Hematopoietic multipotent progenitor cell treated with erythropoietin and hydrocortisone succinate and interleukin-3 and kit ligand, for 17 days (in vitro differentiated cells): ENCODE measurements at places on chromosomes 1 and 21.

DNA sequence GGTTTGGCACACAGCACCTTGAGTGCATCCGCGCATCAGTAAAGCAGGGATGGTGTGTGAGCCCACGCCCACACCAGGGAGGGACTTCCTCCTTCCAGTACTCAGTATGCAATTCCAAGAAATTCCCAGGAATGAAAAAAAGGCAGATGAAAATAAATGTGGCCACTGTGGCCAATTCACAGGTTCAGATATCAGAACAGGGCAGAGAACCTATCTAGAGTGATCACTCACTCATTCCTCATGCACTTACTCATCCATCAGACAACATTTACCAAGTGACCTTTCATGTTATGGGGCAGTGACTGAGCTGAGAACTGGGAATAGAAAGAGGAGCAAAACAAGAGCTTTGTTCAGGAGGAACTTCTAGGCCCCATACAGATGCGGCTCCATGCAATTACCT, 113.7 kb downstream of the ZSCAN20 start:
- DNase-seq, result no peak

GRCh38 chr1:69103705-69104385, 463.9 kb upstream of the LRRC7 start:
- DNase-seq, result no peak

DNA sequence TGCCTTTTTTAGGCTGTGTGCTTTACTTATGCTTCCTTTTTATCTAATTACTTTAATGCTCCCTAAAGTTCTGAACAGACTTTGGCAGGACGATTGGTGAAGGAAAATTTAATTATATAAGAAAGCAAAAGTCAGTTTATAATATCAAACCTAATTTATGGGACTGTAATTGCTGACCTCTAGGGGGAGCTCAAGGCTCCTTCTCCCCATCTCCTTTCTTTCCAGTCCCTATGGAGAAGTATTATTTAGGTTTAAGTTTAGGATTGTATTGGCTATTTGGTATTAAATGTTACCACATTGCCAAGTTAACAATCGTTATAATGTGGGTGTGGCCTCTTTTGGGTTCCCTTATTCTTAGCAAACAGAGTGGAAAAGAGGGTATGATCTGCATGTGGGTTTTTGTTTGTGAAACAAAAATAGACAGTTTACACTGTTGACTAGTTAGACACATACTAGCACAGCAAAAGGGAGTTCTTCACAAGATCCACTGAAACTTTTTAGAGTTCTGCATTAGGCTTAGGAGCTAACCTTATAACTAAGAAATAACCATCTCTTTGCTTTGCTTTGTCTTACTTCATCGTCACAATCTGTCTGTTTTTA, 48.2 kb upstream of the TNFSF4 start:
- DNase-seq, result peak; percentile 27

GRCh38 chr1:211172657-211173056, 38.7 kb upstream of the KCNH1 start:
- no peak for DNase-seq

GRCh38 chr1:92085727-92086126, 5.6 kb downstream of the BTBD8 start:
- DNase-seq, result no peak

DNA sequence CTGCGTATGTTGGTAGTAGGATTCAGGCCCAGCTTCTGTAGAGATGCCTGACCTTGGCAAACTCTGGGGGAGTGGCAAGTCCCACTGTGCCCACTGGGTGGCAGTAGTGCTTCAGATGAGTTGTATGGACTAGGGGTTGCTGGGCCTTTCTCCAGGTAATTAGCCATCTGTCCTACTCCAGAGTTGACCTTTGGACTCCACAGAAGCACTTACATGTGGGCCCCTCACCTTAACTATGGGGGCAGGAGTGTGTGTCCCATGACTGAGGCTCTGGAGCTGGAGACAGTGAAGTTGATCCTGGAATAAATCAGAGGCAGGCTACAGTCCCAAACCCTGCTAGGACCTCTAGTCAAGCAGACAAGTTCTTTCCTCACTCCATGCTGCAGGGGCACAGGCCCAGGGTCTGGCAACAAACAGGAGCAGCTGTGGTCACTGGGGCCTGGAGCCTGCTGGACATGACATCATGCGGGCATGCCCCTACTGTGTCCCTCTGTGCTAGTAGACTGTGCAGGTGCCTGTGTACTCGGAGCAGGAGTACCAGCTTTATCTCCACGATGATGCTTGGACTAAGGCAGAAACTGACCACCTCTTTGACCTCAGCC, 4.6 kb downstream of the DMAP1 start:
- DNase-seq, result peak; percentile 90

DNA sequence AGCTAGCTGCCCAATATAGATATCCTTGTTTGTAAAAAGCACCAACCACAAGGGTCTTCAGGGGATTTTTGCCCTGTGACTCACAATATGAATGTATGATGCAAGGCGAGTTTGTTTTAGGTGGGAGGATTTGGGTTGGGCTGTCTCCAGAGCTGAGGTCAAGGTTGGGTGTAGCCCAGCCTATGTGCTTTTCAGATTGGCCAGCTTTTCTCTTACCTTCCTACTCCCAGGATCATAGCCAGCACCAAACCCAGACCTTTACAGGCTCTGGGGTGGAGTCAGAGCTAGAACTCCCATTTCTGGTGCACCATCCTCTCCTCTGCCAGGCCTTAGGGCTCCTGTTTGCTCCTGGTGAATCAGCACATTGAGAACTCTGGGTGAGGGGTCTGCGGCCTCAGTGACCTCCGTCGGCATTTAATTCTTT, 55.6 kb upstream of the GCLM start:
- no peak for DNase-seq

DNA sequence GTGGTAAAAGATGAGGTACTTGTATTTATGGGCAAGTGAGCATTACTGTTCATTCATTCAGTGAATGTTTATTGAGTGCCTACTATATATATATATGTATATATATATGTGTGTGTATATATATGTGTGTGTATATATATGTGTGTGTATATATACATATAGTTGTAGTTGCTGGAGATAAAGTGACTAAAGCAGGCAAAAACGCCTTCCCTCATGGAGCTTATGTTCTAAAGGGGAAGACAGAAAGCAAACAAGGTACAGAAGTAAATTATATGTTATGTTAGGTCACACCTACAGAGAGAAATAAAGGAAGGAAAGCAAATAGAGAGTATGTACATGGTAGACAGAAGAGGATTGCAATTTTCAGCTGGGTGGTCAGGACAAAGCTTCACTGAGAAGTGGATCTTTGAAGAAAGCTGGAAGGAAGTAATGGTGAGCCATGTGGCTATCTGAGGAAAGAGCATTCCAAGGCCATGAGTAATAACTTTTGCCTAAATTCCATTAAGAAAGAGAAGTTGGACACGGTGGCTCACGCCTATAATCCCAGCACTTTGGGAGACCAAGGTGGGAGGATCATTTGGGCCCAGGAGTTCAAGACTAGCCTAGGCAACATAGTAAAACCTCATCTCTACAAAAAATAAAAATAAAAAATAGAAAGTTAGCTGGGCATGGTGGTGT, 33.5 kb upstream of the KLF17 start:
- DNase-seq, result no peak

- DNase-seq, result no peak
Measured at GRCh38 chr1:91015794-91016550, 5.9 kb downstream of the ZNF644 start.

GRCh38 chr1:205572421-205572820, 59.4 kb downstream of the ELK4 start:
- DNase-seq, result no peak

DNA sequence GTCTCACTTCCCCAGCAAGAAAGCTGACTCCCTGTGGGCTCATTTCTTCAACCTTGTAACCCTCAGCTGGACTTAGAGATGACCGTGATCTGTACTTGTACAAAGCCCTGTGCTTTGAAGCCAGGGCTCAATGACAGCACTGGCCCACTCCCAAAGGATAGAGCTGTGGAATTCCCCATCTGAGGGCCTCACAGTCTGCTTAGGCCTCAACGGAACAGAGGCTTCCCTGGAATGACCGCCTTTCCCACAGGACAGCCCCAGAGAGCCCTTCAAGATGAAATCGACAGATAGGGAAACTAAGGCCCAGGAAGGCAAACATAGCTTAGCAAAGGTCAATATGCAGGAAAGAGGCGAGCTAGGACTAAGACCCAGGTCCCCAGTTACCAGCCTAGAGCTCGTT, 11.5 kb downstream of the SLC9A1 start:
- no peak for DNase-seq

- DNase-seq, result no peak
Measured at GRCh38 chr1:218079820-218080219, 205.3 kb upstream of the RRP15 start.

DNA sequence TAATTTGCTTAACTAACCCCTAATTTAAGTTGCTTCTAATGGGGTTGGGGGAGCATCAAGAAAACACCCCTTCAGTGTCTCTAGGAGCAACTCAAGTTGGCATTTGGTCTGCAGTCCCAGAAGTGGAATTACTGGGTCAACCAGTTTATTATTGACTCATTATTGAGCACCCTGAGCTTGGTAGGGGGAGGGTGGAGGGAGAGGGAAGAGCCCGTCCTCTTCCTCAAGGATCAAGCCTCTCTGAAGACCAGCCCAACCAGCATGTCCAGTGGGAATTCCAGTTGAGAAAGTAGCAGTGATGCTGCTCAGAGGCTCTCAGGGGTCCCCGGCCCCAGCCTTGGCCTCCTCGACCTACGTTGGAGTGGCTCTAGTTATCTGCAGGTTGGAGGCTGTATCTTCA, 2.1 kb upstream of the PLA2G2F start:
- DNase-seq, result no peak

DNA sequence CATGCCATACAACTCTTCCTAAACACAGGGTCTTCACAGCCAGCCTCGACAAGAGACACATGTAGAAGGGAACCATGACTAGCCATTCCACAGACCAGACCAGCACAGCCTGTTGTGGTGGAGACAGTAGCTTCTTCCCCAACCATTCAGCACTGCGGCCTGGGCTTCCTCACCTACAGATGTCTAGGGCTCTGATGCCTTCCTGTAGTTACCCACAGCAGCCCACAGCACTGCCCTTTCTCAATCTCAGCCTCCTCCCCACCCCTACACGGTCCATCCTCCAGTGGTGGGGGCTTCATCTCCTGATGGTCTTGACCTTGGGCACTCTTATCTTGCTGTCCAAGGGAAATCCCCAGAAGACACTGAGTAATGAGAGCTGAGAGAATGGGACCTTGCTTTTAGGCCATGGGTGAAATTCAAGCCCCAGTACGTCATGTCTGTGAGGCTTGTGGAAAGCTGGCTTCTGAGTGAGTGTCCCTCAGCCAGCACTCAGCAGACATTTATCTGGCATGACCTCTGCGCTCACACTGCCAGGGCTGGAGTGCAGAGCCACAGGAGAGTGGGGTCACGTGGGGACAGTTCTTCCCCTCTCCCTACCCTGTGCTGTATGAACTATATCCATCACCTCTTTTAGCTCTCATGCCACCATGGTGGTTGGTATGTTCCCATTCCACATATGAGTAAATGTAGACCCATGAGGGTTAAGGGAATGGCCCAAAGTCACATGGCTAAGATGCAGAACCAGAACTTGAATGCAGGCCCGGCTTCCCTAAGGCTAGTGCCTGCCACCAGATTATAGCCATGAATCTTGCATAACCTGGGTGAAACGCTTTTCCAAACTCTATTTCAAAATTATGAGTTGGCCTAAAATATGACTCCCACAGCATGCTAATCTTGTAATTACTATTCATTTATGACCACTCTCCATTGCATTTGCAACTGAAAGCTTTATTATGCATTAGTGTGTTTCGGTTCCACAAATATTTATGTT, 104.7 kb downstream of the HIVEP3 start:
- no peak for DNase-seq

DNA sequence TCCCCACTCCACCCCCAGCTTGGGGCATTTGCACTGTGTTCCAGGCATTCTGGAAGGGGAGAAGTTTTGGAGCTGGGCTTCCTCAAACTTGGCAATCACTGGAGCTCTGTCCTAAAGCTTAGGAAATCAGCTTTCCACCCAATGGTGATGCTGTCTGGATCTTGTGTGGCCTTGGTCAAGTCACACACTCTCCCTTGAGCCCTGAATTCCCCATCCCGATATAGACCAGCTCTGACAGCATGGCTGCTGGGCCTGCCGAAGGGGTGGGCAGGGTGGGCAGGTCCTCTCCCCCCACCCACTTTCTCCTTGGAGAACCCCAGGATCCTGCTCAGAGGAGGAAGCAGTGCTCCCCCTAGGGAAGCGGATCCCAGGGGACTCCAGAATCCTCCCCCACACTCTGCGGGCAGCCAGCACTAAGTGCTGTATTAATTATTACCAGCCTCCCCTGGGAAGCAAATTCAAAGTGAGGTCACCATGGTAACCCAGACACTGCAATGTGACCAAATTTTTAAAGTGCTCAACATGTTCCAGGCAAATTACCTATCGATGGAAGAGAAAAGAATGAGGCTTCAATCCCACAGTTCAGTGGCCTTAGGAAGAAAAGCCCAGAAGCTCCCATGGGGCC, 21.3 kb upstream of the LDLRAP1 start:
- no peak for DNase-seq

GRCh38 chr1:218211241-218211640, 73.9 kb upstream of the RRP15 start:
- no peak for DNase-seq

DNA sequence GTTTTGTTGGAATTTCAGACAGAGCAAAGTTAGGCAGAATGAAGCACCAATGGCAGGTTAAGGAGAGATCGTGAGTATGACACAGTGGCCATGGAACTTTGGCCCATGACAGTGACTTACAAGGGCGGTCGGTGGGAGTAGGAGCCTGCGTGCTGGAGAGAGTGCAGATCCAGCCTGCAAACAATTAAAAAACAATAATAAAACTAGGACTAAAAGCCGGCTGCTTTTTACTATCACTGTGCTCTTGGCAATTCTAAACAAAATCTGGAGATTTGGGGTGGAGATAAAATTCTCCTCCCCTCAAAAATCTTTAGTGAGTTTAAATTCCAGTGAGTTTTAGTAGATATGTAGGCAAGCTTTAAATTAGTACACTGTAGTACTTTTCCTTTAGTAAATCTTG, 96.9 kb downstream of the DHRS3 start:
- DNase-seq, result no peak

GRCh38 chr1:214377886-214378285, 96.9 kb downstream of the SMYD2 start:
- no peak for DNase-seq

GRCh38 chr1:210407207-210407886, 78.6 kb downstream of the HHAT start:
- DNase-seq, result peak; percentile 44

- DNase-seq, result no peak
Measured at GRCh38 chr1:58726581-58726980, 26.7 kb upstream of the MYSM1 start.

GRCh38 chr1:9253004-9253403, 18.4 kb downstream of the H6PD start:
- DNase-seq, result no peak

- no peak for DNase-seq
Measured at GRCh38 chr21:34199121-34199910, 125.9 kb downstream of the MRPS6 start.

DNA sequence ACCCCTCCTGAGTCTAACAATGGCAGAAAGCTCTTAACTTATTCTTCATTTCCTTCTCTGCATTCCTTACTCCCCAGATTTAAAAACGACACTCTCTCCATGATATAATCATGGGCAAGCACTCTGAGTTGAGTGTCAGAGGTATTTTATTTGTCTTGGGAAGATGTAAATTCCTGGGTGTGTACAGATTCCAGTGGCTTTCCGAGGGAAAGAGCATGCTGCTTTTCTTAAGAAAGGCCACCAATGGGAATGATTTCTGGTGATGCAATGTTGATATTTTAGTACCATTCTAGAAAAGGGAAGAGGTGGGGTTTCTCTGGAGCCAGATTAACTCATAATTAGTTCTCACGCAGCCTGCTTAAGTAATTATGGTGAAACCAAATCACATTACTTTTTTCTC, 47.8 kb upstream of the BTG3 start:
- DNase-seq, result no peak
